ENCODE measurements at places on chromosomes 12 and 14. TPM values are rescaled to one million over a fixed set of nuclear protein-coding genes. Genes with fewer than 3 reads are reported as not detected.

Gene CIDEB
- 29.0 TPM for total RNA-seq

Gene KRT78
- not detected for total RNA-seq

Gene CLEC2A
- not detected for total RNA-seq

Gene TMEM132D
- total RNA-seq: not detected

Gene DPY19L2
- 0.33 TPM for total RNA-seq

Gene SMIM41
- total RNA-seq: 0.15 TPM

Measured in activated naive CD4-positive, alpha-beta T cell treated with anti-CD3 and anti-CD28 coated beads, Interleukin-2, amount 10 ng/mL, durations not matched to agents 5 hours and 36 hours (primary cell).